ENCODE measurements at places on chromosomes 1 and 21. TPM values are rescaled to one million over a fixed set of nuclear protein-coding genes. Genes with fewer than 3 reads are reported as not detected.

The ITPKB gene
- 24.8 TPM for total RNA-seq

The HEYL gene
- 19.8 TPM for total RNA-seq

The SLC26A9 gene
- total RNA-seq: 25.4 TPM

The RIPK4 gene
- total RNA-seq: 0.08 TPM

The ADAMTS5 gene
- 3.6 TPM for total RNA-seq

The DNASE2B gene
- not detected for total RNA-seq

The FAM43B gene
- 4.5 TPM for total RNA-seq

The CFAP126 gene
- total RNA-seq: not detected

The SHISAL2A gene
- total RNA-seq: not detected

The FCRL1 gene
- total RNA-seq: not detected

The CFHR2 gene
- total RNA-seq: not detected

The KIF21B gene
- total RNA-seq: 0.43 TPM

The ARMH1 gene
- total RNA-seq: 0.78 TPM

The SESN2 gene
- total RNA-seq: 2.9 TPM

The ISG20L2 gene
- total RNA-seq: 13.1 TPM

The DBT gene
- 30.6 TPM for total RNA-seq

The LYST gene
- 10.6 TPM for total RNA-seq

The CFAP74 gene
- not detected for total RNA-seq

The OVAAL gene
- total RNA-seq: 2.0 TPM

The AURKAIP1 gene
- 265 TPM for total RNA-seq

The C8A gene
- not detected for total RNA-seq

The ZNF683 gene
- total RNA-seq: 0.14 TPM

The PLEKHG5 gene
- 16.8 TPM for total RNA-seq

The KCNJ10 gene
- not detected for total RNA-seq

The AIM2 gene
- total RNA-seq: 0.51 TPM

The ANKRD65 gene
- total RNA-seq: 3.0 TPM

The C8B gene
- not detected for total RNA-seq

The DENND2D gene
- 3.5 TPM for total RNA-seq

The SPRR2D gene
- total RNA-seq: not detected

The CA14 gene
- 14.4 TPM for total RNA-seq

The PLD5 gene
- not detected for total RNA-seq

The CA6 gene
- 0.19 TPM for total RNA-seq

The CENPL gene
- total RNA-seq: 3.3 TPM

The FYB2 gene
- total RNA-seq: 14.0 TPM

The ORC1 gene
- total RNA-seq: 0.46 TPM

The FAM131C gene
- 5.9 TPM for total RNA-seq

The CCSAP gene
- 2.3 TPM for total RNA-seq

The AVPR1B gene
- not detected for total RNA-seq
